ENCODE measurements at places on chromosomes 4 and X.
A peak's percentile ranks its signal among the peaks of the same experiment; 100 is the strongest.

- DNase-seq = no peak
Measured at GRCh38 chr4:70426789-70427188, 29.0 kb downstream of the OPRPN start.

DNA sequence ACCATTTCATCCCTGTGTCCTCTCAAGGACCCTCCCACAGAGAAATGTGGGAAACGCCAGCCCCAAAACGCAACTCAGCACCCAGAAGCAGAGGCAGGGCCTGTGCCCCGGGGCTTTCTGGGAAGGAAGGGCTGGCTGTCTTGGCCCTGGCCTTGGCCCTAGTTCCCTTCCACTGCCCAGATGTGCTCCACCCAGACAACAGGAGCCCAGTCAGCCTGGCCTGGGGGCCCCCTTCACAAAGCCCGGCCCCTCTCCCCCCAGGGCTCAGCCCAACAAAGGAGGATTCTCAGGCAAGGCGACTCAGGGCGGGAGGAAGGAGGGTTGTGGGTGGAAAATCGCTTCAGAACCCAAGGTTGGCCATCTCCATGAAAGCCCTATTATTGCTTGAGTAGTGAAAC, 82.5 kb downstream of the PJA1 start:
- DNase-seq = no peak

DNA sequence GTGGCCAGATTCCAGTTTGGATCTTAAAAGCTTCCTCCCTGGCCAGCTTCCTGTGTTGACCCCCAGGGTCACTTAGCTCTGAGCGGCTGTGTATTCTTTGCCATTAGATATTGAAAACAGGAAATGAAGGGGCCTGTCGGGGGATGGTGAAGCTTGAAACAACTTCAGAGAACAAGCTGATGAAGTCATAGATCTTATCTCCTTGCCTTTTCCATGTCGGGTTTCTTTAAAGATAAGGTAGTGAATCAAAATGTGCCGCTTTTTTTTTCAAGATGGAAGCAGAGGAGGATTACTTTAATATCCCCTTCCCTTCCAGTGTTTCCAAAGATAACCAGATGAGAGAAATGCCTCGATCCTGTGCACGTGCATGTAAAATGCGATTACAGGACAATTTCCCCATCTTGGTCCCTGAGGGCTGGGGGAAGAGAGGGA, 508.5 kb downstream of the MID1IP1 start:
- peak; percentile 1 for DNase-seq

DNA sequence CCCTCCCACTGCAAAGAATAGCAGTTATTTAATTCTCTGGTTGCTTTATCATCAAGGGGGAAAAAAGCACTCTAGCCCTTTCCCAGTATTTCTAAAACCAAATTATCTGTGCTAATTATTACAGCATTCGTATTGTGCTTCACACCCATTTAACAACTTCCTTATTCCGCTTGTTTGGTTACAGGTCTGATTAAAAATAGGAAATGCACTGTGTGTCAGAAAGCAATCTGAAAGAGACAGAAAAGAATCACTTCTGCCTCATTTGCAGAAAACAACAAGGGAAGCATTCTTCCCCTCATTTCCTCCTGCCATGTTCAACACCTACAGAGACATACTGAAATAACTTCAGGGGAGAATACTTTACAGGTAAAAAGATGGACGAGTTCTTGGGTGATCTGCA, 114.9 kb upstream of the MAP3K15 start:
- DNase-seq = no peak

DNA sequence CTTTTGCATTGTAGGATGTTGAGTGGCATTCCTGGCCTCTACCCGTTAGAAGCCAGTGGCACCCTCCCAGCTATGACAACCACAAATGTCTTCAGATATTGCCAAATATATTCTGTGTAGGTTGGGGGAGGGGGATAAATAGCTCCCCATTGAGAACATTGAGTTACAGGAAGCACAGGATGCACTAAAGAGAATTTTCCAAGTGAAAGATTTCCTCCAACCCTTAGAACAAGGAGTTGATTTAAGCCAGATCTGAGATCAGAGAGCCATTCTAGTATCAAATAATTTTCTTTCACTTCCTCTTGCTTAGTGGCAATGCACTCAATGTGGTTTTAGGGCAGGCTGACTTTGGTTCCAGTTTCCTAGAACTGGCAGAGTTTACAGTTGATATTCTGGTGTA, 436.6 kb downstream of the C4orf33 start:
- DNase-seq = no peak

DNA sequence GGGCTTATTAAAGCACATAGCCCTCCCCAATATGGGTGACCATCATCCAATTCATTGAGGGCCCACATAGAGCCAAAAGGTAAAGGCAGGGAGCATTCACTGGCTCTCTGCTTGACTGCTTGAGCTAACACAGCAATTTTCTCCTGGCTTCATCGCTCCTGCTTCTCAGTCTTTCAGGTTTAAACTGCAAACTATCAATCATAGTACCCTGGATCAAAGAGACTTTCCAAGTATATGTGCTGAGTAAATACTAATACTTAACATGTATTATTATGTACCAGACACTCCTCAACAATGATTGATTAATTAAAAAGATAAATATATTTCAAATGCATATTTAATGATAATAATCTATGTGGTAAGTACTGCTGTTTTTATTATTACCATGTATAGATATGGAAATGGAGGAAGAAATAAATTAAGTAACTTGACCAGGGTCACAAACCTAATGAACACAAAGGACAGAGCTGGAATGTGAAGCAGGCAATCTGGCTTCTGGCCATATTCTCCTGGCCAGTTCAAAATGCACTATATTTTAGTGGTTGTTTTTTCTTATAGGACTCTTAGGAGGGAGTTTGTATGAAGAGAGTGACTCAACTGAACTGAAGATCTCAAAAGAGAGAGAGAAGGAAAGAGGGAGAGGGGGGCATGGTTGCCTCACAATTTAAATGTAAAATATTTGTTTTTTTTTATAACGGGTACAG, 1197.3 kb downstream of the TECRL start:
- no peak for DNase-seq

DNA sequence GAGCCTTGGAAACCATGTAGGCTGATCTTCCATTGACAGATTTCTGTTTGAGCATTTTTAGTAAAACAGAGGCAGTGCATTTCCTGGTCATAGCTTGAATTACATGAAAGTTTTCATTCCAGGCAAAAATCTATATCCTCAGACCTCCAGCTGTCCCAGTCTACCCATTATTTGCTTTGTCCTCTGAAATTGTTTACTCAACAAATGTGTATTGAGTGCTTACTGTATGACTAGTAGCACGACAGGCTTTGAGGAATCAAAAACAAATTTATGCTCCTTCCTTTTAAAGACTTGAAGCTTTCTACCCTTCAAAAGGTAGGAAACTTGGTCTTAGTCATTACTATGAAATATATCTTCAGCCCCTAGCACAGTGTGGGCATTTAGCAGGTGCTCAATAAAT, 307.9 kb upstream of the IGFBP7 start:
- DNase-seq = no peak

DNA sequence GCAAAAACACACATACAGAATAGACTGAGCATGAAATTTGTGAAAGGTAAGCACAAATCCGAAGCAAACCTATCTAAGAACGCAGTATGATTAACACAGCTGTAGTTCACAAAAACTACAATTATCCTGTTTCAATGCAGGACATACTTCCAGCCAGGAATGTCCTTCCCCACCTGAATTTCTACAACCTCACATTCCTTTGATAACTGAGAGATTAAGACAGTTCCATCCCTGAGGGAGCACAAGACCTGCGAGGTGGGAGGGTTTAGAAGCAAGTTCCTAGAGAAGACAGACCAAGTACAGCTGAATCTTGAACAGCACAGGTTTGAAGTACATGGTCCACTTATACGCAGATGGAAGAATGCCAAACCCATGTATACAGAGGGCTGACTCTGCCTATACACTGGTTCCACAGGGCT, 10.6 kb downstream of the ABCG2 start:
- no peak for DNase-seq

DNA sequence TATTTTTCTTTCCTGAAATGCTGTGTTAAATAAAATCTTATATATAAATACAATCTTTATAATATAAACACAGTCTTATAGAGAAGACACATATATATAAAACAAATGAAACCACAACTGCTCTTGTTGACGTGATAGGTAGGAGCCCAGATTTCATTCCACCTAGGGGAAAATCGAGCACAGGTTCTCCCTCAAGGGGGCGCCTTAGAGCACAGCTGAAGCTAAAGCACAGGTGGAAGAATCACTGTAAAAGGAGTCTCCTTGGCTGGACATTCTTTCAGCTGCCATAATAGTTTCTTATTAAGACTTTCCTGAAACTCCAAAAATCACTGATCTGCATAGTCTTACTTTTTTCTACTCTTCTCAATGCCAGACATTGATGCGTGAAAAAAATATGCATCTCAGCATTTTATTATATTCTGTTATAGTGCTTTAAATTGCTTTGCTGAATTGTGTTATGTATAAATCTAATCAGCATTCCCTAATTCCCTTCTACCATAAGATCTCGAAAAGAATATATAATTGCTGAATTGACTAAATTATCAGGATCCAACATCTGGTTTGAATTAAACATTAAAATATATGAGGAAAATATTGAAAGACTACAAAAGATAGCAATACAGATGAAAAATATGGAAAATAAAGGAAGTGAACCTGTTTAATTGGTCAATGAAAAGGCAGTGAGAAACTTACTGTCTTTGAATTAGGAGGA, 25.5 kb upstream of the RXFP1 start:
- DNase-seq = peak; percentile 1

GRCh38 chrX:112874175-112874574, 33.5 kb upstream of the AMOT start:
- DNase-seq = no peak

DNA sequence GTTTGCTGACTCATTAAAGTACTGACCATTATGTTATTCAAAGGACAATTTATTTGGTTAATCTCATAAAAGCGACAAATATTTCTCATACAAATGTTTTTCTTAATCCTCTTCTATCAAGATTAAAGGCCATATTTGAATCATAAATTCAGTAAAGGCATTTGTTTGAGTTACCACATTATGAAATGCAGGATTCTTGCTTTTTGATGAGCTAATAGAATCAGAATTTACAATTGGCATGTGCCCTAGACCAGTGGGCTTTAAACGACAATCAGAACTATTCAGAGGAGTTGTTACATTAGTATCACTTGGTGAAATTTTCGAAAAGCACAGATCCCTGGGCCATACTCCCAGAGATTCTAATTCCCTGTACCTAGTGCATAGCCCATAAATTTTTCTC, 55.3 kb downstream of the KLHL4 start:
- no peak for DNase-seq

DNA sequence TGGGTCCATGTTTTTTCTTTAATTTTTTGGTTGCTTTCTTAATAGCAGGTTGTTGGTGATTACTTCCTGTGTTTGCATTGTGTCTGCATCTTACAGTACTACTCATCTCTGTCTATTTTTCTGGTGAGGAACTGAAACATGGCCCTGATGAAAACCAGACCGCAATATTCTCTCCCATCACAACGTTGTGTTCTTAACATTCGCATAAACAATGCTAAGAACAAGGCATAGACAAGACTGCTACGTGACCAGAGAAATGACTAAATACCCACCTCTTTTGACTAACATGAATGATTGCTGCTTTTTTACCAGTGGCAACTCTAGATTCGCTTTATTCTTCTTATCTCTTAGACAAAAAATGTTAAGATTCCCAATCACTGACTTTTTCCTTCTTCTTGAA, 179.1 kb downstream of the GC start:
- DNase-seq = no peak

DNA sequence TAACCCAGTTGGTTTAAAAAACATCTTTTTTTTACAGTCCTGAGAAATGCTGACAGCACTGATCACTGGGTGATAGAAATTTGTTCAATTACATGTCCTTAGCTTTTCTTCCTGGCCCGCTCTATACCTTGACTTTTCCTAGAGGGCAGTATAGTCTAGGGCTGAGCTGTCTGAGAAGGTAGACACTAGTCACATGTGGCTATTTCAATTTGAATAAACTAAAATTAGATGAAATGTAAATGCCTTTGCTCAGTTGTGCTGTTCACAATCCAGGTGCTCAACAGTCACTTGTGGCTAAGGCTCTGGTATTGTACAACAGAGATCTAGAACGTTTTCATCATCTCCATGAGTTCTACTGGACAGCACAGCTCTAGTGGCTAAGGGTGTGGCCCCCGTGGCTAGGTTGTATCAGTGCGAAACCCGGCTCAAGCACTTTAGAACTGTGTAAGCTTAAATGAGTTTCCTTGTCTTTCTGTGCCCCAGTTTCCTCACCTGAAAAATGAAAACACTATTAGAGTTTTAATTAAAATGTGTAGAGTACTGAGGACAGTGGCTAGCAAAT, 111.6 kb upstream of the WDR17 start:
- no peak for DNase-seq

GRCh38 chr4:7801001-7801400, 138.7 kb downstream of the AFAP1 start:
- no peak for DNase-seq

GRCh38 chrX:105744291-105744690, 78.0 kb upstream of the NRK start:
- DNase-seq = no peak

- no peak for DNase-seq
Measured at GRCh38 chr4:84857296-84857695, 109.2 kb downstream of the WDFY3 start.

- no peak for DNase-seq
Measured at GRCh38 chrX:111102636-111103035, 6.6 kb downstream of the PAK3 start.

DNA sequence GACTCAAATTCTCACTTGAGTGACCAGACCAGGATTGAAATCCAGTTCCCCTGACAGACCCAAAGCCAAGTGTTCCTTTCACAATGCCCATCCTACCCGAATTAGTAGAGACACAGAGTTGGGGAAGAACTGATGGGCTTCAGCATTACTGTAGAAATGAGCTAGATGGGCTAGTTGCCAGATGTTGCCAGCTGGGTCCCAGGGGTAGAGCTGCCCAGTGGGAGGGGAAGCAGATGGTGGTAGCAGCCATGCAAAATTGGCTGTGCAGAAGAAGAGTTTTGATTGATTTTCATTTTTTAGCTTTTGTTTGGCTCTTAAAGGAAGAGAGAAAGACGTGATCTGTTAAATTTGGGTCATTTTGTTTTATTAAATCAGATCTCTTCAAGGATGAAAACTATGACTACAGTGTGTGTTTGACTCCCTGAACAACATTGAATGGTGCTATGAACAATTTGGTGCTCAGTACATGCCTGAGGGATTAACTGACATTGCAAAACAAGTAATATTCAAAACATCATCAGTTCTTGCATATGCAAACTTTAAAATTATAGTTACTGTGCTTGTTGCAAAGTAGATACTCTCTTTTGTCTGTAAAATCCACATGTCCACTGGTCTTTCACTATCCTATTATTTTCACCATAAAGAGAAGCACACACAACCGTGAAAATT, 86.0 kb downstream of the PARM1 start:
- no peak for DNase-seq

DNA sequence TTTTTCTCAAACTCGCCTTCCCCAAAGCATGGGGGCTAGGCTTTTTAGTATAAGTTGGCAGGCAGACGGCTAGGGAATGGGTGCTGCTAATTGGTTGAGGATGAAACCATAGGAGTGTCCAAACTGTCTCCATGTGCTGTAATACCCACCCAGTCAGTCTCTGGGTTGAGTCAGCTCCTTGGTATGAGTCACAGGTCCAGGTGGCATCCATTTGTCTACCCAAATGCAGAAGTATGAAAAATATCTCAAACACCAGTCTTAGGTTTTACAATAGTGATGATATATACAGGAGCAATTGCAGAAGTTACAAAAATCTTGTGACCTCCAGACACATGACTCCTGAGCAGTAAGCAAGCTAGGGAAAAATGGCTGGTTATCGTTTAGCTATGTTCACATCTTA, 27.4 kb upstream of the CCSER1 start:
- DNase-seq = no peak

Measured in A549 (cell line).